ENCODE measurements at places on chromosomes 2 and 18.

GRCh38 chr2:112996635-112997034 is 8.6 kb upstream of the IL36A start:
- DNase-seq, result peak; percentile 79

DNA sequence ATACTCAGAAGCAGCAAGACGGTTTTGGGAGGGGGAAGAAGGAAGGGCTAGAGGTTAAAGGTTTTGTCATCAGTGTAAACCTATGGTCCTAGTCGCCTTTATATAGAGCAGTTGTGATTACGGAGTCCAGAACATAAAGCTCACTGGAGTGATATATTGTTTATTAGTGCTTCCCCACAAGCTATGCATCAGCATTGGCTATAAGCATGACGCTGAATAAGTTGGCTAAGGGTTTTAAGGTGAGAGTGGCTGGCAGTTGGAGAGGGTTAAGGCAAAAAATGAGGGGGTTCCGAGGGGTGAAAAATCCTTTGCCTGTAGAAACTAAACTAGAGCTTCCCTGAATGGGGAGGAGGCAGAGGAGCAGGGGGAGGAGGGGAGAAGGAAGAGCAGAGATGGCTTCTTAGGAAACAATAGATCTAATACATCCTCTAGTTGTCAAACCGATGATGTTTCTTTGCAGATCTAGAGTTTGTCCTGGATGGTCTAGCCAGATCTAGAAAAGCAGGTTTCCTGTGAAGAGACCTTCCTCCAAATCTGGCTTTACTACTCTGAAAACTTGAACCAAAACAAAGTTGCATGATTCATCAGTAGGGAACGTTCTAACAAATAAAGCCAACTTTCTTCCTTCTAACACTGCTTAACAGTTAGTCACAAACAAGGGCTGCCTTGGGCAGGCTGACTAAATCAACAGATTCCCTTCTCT is 2.5 kb downstream of the KLF7 start:
- peak; percentile 17 for DNase-seq

DNA sequence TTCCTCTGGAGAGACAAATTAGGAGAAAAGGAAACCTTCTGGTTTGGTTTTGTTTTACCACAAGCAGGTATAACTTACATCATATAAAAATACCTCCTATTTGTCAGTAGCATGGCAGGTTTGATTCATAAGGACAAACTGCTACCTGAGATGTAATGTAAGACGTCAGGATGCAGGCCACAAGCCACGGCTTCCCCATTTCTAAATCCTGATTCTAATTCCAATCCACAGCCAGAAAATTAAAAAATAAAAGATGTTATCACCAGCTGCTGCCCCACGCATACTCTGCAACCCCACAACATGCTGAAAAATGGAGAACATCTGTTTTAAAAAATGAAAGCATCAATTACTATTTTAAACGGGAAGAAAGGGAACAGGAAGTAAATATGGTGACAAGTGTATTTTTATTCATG is 197.6 kb downstream of the BCL11A start:
- no peak for DNase-seq

- no peak for DNase-seq
Measured at GRCh38 chr2:20940856-20941255, 103.0 kb downstream of the APOB start.

DNA sequence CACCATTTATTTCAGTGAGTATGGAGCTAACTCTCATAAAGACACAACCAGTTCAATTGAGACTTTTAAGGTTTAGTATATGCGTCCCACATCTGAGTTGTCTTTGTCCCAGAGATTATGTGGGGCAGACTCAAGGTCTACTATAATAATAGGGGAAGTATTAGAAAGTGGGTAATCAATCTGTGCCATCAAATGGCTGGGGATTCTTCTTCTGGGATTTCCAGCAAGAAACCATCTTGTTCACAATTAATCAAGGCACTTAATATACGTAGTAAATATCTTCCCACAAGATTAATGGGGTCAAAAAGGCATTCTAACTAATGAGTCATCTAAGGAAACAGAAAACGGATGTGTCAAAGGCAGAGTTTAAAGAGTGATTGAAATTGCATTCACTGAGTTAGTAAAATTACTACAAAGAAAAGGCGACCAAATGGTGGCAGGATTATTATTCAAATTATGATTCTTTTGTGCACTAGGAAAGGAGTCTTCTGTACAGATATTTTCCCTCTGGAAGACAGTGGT is 179.8 kb upstream of the REG3G start:
- no peak for DNase-seq

DNA sequence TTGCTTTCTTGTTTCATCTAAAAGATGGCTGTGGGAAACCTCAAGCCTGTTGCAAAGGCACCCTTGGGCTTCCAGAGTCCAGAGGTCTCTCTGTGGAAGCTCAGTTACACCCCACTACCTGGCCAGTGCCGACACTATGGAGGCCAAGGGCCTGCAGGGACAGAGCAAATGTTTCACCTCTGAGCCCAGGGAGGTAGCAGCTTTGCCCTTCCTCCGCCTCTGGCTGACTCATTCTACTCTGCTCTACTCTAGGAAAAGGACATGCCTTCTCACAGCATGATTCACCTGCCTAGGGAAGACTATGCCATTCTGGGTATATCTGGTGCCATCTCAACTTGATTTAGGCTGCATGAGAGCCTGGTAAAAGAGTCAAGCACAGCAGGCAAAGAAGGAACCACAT is 12.2 kb downstream of the MYOM1 start:
- no peak for DNase-seq

DNA sequence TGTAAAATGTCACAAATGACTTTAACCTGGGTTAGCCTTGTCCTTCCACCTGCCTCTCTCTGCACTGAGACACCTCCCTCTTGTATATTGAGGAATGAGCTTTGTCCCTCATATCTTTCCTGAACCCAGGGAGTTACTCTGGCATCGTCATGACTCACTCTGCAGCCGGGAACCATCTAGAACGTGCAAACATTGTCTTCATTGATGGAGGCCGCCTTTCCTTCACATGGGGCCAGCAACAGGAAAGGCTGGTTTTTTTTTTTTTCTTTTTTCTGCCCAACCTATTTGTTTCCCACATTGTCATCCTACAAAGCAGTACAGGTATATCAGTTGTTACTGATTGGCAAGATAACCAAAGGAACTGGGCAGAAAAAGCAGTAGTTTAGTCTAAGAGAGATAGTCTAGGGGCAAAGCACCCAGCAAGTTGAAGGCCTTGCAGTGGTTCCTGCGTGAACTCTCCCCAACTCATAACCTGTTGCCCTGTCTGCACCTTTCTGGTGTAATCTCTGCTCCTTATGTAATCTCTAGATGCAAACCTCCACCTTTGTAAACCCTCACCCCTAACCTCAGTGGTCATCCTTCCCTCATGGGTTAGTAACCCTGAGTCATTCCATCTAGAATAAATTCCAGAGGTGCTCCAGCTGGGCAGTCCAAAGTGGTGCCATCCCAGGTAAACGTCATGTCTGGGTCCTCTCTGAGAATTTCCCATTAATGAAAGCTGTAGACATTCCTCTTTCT is 38.3 kb downstream of the SLC40A1 start:
- DNase-seq, result no peak

Measured in CD4-positive, alpha-beta T cell treated with Interleukin-10 for 1 hour (primary cell).